ENCODE measurements at places on chromosomes 16 and 17. TPM values are rescaled to one million over a fixed set of nuclear protein-coding genes. Genes with fewer than 3 reads are reported as not detected.

CDH1 gene
- 84.4 TPM for total RNA-seq

- DNase-seq = no peak
Observed at GRCh38 chr17:48644910-48645557, 18.9 kb upstream of the HOXB9 start.

GRCh38 chr16:57753448-57754353 lies 18.1 kb downstream of the KATNB1 start:
- DNase-seq = no peak

DNA sequence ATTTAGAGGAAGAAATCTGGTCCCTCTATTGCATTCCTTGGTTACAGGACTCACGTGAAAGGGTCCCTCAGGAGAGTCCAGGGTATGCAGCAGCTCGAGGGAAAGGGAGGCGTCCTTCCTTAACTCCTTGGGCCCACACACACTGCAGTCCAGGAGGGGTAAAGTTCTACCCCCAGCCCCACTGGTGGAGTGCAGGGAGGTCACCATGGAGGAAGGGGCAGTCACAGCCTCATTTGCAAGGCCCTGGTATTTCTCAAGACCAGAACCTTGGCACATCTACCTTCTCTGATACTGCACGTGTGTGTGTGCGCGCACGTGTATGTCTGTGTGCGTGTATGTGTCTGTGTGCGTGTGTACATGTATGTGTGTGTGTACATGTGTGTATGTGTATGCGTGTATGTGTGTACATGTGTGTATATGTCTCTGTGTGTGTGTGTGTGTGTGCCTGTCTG lies 11.1 kb downstream of the HIC1 start:
- DNase-seq = no peak

TMEM132E gene
- total RNA-seq = 0.21 TPM

DNA sequence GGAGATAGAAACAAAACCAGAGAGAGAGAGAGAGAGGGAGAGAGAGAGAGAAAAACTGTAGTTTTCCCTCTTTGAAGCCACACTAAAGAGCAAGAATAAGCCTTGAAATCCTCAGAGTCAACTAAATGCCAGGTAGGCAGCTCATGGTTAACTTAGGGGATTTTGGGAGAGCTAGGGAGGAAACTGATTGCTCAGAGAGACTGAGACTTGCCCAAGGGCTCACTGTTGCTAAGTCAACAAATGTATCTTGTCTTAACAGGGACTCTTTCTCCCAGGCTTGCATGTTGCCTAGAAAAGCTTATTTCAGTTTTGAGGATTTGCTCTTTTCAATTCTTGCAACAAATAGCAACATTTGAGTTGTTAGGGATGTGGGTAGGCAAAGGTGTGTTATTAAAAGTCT lies 4.5 kb upstream of the SLC5A11 start:
- no peak for DNase-seq

- DNase-seq = no peak
Observed at GRCh38 chr16:27756206-27756970, 206.4 kb downstream of the KATNIP start.

NPLOC4 gene
- total RNA-seq = 73.3 TPM

DNA sequence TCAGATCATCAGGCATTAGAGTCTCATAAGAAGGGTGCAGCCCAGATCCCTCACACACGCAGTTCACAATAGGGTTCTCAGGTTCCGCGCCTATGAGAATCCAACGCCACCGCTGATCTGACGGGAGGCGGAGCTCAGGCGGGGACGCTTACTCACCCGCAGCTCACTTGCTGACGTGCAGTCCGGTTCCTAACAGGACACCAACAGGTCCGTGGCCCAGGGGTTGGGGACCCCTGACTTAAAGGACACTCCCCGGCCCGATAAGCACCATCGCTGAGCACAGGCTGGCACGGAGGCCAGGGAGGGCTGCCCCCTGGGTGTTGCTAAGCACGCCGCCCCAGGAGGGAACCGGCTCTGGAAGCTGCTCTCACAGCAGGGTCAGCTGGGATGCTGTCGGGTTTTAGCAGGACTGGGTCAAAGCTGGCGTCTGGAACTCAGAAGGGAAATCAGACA lies 30.1 kb upstream of the BAHCC1 start:
- DNase-seq = no peak

CCL1 gene
- total RNA-seq = not detected

DNA sequence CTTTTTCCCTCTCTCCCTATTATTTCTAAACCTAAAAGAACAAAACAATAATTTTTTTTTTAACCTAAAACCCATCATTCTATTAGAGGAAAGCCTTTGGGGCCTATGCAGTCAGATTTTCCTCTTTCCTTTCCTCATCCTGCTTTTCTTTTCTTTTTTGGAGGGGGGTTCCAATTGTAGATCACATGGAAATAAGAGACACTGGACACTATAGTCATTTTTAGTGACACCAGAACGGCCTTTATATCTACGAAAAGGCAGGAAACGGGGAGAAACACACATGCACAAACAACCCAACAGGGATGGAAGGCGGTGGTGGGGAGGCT lies 5.1 kb upstream of the ZFHX3 start:
- DNase-seq = no peak
